ENCODE measurements at places on chromosomes 12 and 14.

DNA sequence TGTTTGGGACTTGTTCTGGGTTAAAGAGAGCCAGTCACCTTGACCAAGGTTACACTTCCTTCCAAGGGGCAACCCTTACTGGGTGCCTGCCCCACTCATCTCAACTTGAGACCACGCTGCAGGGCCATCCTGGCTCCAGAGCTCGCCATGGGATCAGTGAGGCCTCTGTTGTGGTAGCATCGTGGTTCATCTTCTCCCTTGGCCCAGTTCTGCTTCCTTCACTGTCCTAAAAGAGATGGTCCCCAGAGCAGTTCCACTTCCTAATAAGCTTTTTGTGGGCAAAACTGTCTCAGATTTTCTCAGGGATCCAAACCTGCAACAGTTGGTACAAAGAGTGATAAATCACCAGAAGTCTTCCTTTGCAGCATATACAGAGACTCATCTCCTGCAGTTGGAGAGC lies 165.9 kb upstream of the TMEM260 start:
- DNase-seq, result peak; percentile 24

GRCh38 chr14:74492776-74493342 lies at the start of gene NPC2:
TSS of gene NPC2 (minus strand) at chr14:74493305. CDS start at chr14:74493274, 31 bp downstream.
- no peak for DNase-seq

DNA sequence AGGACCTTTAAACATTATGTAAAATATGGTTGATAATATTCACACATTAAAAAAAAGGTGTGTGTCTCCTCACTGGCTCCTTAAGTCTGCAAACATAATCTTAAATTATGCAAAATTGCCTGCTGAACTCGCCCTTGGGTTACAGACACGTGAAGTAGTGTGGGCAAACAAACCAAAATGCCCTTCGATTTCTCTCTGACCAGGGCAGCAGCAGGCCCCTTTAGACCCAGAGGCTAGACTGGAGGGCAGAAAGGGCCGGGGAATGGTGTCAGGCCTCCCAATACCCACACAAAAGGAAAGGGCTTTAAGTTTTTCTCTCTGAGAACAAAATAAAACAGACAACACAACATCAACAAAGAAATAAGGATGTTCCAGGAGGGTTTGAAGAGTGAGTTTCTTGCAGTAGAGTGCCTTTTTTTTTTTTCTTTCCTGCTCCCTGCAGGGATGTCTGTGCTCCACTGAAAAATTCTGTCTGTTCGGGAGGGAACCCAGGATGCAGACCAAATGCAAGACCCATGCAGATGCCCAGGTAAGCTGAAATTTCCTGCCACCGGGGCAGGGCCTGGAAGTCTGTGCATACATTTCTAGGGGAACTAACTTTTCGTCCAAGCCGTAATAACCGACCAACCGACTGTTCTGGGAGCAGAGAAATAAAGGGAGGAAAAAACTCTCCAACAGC lies 1.7 kb downstream of the TBX3 start:
- DNase-seq, result no peak

- DNase-seq, result peak; percentile 75
Measured at GRCh38 chr14:23057757-23058653, 685 bp upstream of the CDH24 start.

DNA sequence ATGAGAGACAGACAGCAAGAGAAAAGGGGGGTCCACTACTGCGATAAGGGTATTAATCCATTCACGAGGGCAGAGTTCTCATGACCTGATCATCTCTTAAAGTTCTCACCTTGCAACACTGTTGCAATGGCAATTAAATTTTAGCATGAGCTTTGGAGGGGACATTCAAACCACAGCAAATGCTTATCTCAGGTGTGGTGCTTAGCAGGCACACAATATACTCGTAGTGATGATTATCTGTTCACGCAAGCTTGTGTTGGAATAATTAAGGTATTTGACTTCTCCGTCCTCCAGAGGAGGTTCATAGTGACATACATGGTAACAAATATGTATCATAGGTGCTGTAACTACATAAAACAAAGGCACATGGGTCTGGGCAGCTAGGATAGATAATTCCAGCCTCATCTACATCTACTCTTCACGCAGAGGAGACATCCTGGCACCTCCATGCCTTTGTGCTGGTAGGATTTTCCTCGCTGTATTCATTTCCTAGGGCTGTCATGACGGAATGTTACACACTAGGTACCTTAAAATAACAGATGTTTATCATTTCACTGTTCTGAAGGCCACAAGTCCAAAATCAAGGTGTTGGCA lies 221.2 kb downstream of the RBM19 start:
- no peak for DNase-seq

- DNase-seq, result no peak
Measured at GRCh38 chr14:98103705-98104104, 1168.3 kb downstream of the BCL11B start.

DNA sequence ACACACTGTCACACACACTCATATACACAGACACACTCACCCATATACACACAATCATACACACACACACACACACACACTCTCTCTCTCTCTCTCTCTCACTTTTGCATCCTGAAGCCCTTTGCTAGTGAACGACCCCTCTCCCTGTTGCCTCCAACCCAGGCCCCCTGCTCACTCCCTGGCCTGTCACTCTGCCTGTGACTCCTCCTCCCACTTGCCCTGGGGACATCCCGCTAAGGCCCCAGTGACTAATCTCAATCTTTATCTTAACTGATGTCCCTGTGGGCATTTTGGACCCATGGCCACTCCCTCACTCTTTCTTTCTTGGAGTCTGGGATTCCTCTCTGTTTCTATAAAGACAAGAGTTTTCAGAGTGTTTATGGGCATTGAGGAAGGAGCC lies 10.9 kb upstream of the DLK1 start:
- no peak for DNase-seq

DNA sequence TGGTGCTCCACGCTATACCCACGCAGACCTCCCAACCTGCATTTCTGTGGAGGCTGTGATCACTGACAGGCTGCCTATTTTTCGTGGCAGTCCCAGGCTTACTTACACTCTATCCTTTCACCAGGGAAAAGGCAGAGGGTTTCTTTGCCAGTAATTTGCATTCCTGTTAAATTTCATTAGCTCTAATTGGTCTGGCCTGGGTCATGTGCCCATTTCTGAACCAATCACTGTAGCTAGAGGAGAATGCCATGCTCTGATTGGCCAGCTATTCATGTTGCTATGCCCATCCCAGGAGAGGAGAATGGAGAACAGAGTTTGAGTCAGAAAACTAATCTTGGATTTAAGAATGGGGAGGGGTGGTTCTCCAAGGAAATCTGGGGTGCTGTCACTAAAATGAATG lies 43.2 kb upstream of the TUNAR start:
- no peak for DNase-seq

DNA sequence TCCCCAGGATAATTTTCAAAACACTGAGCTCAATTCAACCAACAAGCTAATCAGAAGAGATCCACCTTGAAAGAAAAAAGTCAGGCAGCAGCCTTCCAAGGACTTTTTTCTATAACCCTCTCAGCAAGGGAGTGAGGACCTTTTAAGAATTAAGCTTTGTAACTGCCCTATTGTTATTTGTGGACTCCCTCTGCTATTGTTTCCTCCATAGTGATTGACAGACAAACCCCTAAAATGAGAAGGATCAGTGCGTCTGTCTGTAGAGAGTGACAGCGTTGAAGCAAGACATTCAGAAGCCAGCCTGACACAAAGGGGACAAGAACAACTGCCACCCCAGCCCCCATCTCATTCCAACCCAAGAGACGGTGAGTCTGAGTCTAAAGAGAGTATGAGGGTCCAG lies 30.3 kb upstream of the BTG1 start:
- DNase-seq, result no peak

- no peak for DNase-seq
Measured at GRCh38 chr14:98101323-98101722, 1170.7 kb downstream of the BCL11B start.

DNA sequence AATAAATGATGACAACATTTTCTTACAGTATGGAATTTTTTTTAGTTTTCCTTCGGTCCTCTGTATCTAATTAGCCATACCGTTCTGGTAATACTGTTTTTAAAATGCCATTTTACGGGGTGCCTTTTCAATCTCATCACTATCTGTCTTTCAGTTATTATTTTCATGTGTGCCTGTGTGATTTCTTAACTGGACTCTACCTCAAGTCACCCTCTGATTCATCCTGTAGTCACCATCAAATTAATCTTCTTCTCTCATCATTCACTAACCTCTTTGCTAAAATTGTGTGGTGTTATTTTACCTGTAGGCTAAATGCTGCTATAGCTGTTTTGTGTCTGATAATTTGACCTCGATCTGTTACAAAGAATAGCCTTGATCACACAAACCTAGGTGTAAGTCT lies 16.0 kb upstream of the CCT2 start:
- DNase-seq, result no peak

- peak; percentile 34 for DNase-seq
Measured at GRCh38 chr12:62123721-62124203, 136.4 kb upstream of the USP15 start.

GRCh38 chr12:15931590-15932053 lies 20.5 kb downstream of the DERA start:
- DNase-seq, result no peak

GRCh38 chr12:11927286-11927935 lies 143.3 kb upstream of the BCL2L14 start:
- no peak for DNase-seq

DNA sequence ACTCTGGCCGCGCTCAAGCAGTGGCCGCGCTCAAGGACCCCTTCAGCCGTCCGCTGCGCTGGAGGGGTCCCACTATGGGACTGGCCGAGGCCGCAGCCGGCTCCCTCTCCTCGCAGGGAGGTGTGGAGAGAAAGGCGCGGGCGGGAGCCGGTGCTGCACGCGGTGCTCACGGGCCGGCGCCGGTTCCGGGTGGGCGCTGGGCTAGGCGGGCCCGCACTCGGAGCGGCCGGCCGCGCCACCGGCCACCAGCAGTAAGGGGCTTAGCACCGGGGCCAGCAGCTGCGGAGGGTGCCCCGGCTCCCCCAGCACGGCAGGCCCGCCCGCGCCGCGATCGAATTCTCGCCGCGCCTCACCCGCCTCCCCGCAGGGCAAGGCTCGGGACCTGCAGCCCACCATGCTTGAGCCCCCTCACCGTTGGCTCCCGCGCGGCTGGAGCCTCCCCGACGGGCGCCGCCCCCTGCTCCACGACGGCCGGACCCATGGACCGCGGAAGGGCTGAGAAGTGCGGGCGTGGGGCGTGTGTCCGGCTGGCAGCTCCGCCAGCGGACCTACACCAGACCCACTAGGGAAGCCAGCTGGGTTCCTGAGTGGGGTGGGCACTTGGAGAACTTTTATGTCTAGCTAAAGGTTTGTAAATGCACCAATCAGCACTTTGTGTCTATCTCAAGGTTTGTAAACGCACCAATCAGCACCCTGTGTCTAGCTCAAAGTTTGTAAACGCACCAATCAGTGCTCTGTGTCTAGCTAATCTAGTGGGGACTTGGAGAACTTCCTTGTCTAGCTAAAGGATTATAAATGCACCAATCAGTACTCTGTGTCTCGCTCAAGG lies 49.5 kb downstream of the KLHL28 start:
- no peak for DNase-seq

- no peak for DNase-seq
Measured at GRCh38 chr12:12201274-12201758, 65.5 kb downstream of the LRP6 start.

GRCh38 chr14:104135904-104136471 lies 2.4 kb upstream of the KIF26A start:
- DNase-seq, result no peak

DNA sequence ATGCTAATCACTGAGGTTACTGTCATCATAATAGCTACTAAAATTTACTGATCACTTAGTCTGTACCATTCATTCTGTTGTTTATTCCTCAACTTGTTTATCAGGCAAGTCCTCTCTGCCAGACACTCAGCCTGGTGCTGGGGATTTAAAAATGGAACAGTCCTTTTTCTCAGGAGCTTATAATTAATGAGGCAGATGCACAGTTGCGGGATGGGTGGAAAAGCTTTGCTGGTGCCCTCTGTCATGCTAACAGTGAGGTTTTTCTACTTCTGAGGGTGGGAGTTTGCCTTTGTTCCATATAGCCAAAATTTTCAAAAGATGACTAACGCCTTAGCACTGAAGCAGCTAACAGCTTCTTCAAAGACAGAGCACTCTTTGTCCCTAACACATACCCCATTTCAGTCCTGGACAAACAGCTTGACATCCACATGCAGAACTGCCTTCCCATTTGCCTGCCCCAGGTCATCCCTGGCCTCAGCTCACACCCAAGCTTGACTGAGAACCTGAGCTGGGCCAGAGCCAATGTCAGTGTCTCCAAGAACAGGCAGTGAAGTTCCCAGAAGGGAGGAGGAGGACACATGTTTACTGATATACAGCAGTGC lies 30.8 kb upstream of the HSPB8 start:
- peak; percentile 27 for DNase-seq

GRCh38 chr14:56562883-56563282 lies 16.7 kb upstream of the TMEM260 start:
- no peak for DNase-seq

DNA sequence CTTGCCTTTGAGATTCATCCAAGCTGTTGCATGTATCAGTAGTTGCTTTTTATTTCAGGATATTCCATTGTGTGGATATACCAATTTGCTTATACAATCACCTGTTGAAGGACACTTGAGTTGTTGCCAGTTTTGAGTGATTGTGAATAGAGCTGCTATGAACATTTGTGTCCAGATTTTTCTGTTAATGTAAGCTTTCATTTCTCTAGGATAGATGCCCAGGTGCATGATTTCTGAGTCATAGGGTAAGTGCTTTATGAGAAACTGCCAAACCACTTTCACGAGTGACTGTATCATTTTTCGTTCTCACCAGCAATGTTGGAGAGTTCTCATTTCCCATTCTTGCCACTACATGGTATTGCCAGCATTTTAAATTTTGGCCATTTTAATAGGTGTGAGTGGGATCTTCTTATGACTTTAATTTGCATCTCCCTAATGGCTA lies 434.6 kb upstream of the RGS6 start:
- DNase-seq, result no peak

- peak; percentile 55 for DNase-seq
Measured at GRCh38 chr12:6394398-6394797, 10.4 kb downstream of the LTBR start.

GRCh38 chr12:78959556-78959955 lies 95.0 kb downstream of the SYT1 start:
- no peak for DNase-seq

DNA sequence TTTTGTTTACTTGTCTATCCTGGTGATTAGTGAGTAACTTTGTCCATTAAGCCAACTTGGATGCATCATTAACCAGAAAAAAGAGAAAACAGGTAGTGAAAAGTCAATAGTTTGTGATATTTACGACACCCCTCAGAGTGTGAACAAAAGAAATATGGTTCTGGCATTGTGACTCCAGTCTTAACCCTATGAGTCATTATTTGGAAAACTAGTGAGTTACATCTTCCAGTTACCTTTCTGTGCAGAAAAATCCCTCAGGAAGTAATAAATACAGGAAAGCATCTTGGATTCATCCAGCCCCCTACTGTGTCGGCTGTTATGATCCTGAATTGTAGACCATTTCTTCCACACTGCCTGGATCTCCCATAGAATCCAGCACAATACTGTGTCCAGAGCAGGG lies 379.1 kb downstream of the GALC start:
- DNase-seq, result no peak

GRCh38 chr14:87018294-87018693 lies 974.7 kb downstream of the GALC start:
- DNase-seq, result no peak

- no peak for DNase-seq
Measured at GRCh38 chr12:681568-682256, 18.5 kb upstream of the NINJ2 start.

GRCh38 chr14:96844857-96845570 lies 47.8 kb downstream of the VRK1 start:
- no peak for DNase-seq

GRCh38 chr12:21323736-21324135 lies 11.0 kb downstream of the SLCO1A2 start:
- peak; percentile 71 for DNase-seq
